Activated T-cell treated with anti-CD3 and anti-CD28 coated beads, Interleukin-2, amount 50 U/mL, for 72 hours (primary cell): ENCODE measurements at places on chromosomes 2 and 18.

GRCh38 chr2:218393750-218394290 is 5.8 kb upstream of the CTDSP1 start:
- DNase-seq: no peak

GRCh38 chr2:197383825-197384224 is 51.0 kb downstream of the SF3B1 start:
- no peak for DNase-seq

DNA sequence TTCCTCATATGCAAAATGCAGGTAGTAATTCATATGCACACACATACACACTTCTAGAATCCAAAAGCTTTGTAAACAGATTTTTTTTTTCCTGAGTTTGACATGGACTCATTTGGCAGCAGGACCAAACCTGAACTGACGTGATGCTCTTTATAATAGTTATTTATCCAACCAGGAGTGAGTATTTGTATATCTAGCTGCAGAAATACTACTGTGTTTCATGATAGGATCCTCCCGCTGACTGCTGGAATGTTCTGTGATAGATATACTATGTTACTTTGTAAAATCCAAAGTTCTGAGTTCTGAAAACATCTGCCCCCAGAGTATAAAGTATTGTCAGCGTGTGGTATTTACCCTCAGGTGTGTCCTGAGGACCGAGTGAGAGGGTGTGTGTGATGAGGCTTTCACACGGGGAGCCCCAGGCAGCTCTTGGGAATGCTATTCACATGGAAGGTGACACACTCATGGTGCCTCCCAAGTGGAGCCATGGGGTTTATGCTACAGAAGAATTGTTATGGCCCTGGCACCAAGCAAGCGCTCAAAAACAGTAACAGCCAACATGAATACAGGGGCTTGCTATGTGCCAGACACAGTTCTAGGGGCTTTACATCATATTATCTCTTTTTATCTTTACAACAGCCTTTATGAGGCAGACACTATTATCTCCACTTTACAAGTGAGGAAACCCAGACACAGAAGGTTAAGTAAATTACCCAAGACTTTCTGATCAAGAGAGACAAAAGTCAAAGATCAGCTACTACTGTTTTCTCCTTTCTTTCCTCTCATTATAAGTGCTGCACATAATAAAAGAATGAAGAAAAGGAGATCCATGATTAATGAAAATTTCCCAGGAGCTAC is 16.7 kb upstream of the TXNDC2 start:
- DNase-seq: no peak

- DNase-seq: no peak
These were observed 118.3 kb downstream of the RPRM start for GRCh38 chr2:153360239-153360638.

- peak; percentile 47 for DNase-seq
These were observed 344.0 kb upstream of the DDX18 start for GRCh38 chr2:117470311-117471095.

DNA sequence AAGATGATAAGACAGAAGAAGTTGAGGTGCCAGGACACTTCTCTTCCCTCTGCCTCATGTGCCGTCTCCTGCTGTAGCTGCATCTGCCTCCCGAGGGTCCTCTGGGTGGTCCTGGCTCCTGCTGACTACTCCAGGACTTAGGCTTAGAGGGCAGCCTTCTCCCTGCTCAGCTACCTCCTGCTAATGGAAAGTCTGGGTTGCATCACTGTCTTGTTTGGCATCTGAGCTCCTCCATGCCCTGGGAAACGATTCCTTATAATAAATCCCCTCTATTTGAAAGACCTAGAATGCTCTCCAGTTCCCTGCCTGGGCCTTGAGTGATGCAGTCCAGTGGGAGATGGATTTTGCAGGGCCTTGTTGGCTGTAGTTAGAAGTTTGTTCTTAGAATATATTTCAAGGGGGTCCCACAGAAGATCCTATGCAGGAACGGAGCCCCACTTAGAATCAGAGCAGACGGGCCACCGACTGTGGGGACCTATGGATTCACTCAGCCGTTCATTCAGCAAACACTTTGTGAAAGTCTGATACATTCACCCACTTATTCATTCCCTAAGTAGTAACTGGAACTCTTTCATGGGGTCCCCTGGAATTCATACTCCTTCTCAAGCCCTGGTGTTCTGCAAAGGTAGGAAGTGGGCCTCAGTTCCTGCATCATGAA is 269.8 kb upstream of the HDAC4 start:
- DNase-seq: no peak

DNA sequence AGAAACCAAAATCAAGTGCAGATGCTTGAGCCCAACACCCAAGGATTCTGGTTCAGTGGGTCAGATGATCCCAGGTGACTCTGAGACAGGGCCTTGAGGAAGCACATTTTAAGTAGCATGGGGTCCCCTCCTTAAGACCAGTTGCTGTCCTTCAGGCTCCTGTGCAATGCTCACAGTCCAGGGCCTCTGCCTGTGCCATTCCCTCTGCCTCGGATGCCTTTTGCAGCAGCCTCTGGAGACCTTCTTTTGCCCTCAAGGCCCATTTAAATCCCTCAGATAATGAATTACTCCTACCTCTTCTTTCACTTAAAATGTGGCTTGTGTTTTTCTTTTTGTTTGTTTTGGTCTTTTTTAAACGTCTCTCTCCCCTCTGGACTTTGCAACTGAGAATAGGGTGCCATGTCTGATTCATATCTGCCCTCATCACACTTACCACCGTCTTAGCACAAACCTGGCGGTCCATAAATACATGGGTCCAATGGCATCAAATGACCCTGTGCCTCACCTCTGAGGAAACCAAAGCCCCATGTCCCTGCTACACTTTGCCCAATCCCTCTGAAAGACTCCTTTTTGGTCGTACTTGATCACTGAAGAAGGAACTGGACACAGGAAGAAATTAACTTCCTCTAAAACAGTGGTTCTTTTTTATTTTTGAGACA is 14.2 kb downstream of the ACTG2 start:
- DNase-seq: no peak

DNA sequence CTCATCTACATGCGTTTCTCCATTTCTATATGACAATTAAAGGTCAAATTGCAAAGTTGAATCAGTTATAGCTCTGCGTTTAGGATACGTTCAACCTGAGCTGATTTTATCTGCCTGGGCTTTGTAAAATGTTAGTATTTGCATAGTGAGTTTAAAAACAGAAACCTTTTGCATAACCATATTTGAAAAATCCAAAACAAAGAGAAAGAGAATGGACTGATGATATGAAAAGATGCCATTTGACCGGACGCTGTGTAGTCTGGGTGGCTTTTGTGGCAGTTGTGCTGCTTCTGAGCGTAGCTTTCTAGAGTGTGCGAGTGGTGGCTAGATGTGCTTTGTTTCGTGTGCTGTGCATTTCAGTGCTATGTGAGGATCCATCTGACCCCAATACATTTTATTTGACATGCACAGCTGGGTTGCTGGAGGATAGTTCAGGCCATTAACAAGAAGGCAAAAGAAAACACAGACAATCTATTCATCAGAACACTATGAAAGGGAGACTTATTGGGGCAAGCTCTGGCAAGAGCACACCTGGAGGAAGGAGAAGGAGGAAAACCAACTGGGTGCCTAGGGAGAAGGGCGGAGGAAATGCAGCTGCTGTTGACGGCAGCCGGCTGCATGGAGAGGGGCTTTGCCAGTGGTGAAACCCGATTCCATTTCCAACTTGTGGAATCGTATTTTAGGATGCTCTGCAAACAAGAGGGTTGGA is 126.8 kb downstream of the ACOXL start:
- DNase-seq: no peak

GRCh38 chr2:142675398-142675797 is 202.1 kb upstream of the KYNU start:
- no peak for DNase-seq

DNA sequence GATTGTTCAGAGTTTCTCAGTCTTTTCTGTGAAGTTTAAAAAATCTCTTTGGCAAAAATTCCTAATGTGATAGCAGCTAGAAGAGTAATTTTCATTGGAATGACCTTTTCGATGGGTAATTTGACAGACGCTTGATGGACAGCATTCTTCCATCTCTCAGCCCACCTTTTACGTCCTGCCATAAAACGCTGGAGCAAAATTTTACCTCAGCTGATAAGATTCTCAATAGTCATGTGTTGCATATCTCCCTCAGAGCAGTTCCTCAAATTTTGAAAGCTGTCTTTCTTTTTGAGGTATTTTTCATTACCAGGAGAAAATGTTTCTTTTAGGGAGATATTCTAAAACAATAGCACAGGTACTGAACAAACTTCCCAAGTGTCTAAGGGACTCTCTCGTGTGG is 441.4 kb downstream of the PARD3B start:
- DNase-seq: no peak
